Neuronal stem cell (in vitro differentiated cells): ENCODE measurements at places on chromosomes 1 and 21.

GRCh38 chr1:105684714-105685113 lies 1371.8 kb upstream of the PRMT6 start:
- no peaks in the 10 kb centered on the region for H3K36me3 ChIP-seq
- H3K4me1 ChIP-seq, result no peaks in the 10 kb centered on the region
- no peak for DNase-seq

DNA sequence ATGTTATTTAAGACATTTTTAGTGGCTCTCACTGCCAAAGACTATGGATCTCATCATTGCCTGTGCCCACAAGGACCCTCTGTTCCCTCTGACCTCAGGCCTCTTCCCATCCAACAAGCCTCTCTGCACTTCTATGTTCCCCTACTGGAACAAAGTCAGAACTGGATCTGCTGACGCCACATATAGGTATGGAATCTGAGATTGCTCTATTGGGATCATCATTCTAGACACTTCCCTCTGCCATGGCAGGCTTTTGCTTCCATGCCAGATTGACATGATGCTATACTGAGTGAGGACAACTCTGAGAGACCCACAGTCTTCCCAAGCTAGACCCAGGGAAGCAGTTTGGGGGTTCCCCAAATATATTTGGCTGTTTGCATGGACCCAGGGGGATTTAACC lies 76.0 kb upstream of the ZNF648 start:
- no peaks in the 10 kb centered on the region for H3K36me3 ChIP-seq
- no peak for DNase-seq
- no peak overlapping the region for H3K27ac ChIP-seq
- no peak overlapping the region for H3K4me3 ChIP-seq
- no peaks in the 10 kb centered on the region for H3K4me1 ChIP-seq
- peaks cover 15% of the 10 kb centered on the region for H3K27me3 ChIP-seq

GRCh38 chr1:172180501-172181285 lies 239.8 kb upstream of the C1orf105 start:
- no peak overlapping the region for H3K4me3 ChIP-seq
- no peaks in the 10 kb centered on the region for H3K27me3 ChIP-seq
- no peaks in the 10 kb centered on the region for H3K36me3 ChIP-seq
- no peak overlapping the region for H3K27ac ChIP-seq
- DNase-seq, result no peak

GRCh38 chr1:11053758-11054137 lies 6.1 kb downstream of the SRM start:
- H3K27ac ChIP-seq, result no peak overlapping the region
- H3K27me3 ChIP-seq, result no peaks in the 10 kb centered on the region
- peaks cover 10% of the 10 kb centered on the region for H3K36me3 ChIP-seq
- no peak overlapping the region for H3K4me3 ChIP-seq
- peaks cover 15% of the 10 kb centered on the region for H3K4me1 ChIP-seq

DNA sequence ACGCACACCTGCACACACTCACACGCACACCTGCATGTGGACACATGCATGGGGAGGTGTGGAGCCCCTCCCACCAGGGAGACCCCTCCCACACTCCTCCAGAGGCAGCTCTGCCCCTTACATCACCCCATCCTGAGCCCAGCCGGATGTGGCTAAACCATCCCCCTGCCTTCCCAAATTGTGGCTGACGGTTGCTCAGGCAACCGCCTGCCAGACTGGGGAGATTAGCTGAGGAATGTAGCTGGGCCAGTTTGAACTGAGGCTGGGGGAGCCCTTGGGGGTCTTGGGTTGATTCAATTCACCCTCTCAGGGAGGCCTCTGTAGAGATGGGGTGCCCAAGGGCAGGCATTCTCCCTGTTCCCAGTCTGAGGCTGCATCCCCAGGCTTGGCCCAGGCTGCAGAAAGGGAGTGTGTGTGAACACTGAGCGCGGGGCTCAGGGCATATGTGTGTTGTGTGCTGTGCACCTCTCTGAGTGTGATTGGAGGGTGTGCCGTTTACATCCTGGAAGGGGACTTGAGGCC lies 12.9 kb downstream of the PTPRU start:
- peaks cover 17% of the 10 kb centered on the region for H3K4me1 ChIP-seq
- H3K27ac ChIP-seq, result peak overlapping the region; percentile 73
- no peak overlapping the region for H3K4me3 ChIP-seq
- H3K27me3 ChIP-seq, result no peaks in the 10 kb centered on the region
- no peaks in the 10 kb centered on the region for H3K36me3 ChIP-seq

- no peaks in the 10 kb centered on the region for H3K36me3 ChIP-seq
- no peak overlapping the region for H3K27ac ChIP-seq
- DNase-seq, result no peak
- no peak overlapping the region for H3K4me3 ChIP-seq
- H3K27me3 ChIP-seq, result no peaks in the 10 kb centered on the region
Measured at GRCh38 chr1:8476006-8476405, 158.1 kb downstream of the SLC45A1 start.

GRCh38 chr1:109248797-109249629 lies at the start of gene CELSR2:
TSS of gene CELSR2 (plus strand) at chr1:109249539. CDS start at chr1:109250080, 541 bp downstream.
- DNase-seq, result peak; percentile 78
- H3K36me3 ChIP-seq, result peaks cover 25% of the 10 kb centered on the region
- H3K27ac ChIP-seq, result no peak within 1 kb of the TSS
- H3K4me1 ChIP-seq, result peaks cover 28% of the 10 kb centered on the region

GRCh38 chr1:171654942-171655745 lies 2.7 kb upstream of the MYOC start:
- H3K27ac ChIP-seq, result no peak overlapping the region
- peaks cover 15% of the 10 kb centered on the region for H3K27me3 ChIP-seq
- DNase-seq, result no peak
- no peaks in the 10 kb centered on the region for H3K36me3 ChIP-seq
- H3K4me1 ChIP-seq, result peaks cover 4% of the 10 kb centered on the region
- H3K4me3 ChIP-seq, result no peak overlapping the region

DNA sequence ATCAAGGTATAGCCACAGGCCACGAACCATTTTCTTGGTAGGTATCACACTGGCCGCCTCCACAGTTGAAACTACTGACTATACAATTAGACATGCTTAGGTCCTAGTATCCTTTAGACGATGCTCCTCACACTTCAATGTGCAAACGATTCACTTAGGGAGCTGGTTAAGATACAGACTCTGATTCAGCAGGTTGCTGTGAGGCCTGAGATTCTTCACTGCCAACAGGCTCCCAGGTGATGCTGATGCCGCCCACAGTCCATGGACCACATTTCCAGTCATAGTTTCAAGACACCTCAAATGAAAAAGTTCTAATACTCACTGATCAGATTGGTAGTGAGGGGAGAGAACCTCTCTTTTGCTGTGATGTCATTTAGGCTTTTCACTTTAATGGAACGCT lies 6.8 kb downstream of the ATP5PO start:
- no peak for DNase-seq
- no peaks in the 10 kb centered on the region for H3K27me3 ChIP-seq
- peaks cover 99% of the 10 kb centered on the region for H3K36me3 ChIP-seq
- H3K4me1 ChIP-seq, result no peaks in the 10 kb centered on the region
- H3K4me3 ChIP-seq, result no peak overlapping the region

DNA sequence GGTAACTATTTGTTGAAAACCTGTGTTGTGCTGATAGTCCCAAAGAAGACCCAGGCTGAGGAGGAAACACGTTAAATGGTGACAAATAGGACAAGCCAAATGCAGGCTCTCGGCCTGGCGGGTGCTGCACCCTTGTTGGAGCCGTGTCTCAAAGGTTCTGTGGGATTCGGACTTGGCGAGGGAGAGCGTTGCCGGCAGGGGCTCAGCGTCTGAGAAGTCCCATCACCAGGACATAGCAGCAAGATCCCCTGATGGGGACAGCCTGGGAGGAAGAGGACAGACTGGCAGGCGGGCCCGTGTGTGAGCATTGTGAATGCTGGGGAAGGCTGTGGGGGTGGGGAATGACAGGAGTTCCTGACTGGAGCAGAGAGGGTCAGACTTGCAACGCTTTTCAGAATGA lies 142.5 kb downstream of the PGBD5 start:
- no peak overlapping the region for H3K4me3 ChIP-seq
- no peak overlapping the region for H3K27ac ChIP-seq
- H3K27me3 ChIP-seq, result no peaks in the 10 kb centered on the region
- H3K4me1 ChIP-seq, result peaks cover 5% of the 10 kb centered on the region
- DNase-seq, result no peak

DNA sequence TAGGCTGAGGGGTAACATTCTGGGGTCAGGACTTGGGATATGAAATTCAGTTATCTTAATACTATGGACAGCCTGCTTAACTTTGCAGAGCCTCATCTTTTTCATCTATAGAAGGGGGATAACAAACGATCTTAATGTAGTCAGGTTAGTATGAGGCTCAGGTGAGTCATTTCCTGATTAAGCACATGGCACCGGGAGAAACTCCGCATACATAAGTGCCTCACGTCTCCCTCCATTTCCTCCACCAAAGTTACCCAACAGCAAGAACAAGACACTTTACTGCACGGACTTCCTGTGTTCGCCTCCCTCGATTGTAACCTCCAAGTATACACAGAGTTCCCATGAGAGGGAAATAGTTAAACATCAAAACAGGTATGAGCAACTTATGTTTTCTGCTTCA lies 112.7 kb upstream of the COA6 start:
- DNase-seq, result no peak
- H3K4me3 ChIP-seq, result no peak overlapping the region
- H3K4me1 ChIP-seq, result no peaks in the 10 kb centered on the region
- no peak overlapping the region for H3K27ac ChIP-seq
- H3K27me3 ChIP-seq, result no peaks in the 10 kb centered on the region
- no peaks in the 10 kb centered on the region for H3K36me3 ChIP-seq

DNA sequence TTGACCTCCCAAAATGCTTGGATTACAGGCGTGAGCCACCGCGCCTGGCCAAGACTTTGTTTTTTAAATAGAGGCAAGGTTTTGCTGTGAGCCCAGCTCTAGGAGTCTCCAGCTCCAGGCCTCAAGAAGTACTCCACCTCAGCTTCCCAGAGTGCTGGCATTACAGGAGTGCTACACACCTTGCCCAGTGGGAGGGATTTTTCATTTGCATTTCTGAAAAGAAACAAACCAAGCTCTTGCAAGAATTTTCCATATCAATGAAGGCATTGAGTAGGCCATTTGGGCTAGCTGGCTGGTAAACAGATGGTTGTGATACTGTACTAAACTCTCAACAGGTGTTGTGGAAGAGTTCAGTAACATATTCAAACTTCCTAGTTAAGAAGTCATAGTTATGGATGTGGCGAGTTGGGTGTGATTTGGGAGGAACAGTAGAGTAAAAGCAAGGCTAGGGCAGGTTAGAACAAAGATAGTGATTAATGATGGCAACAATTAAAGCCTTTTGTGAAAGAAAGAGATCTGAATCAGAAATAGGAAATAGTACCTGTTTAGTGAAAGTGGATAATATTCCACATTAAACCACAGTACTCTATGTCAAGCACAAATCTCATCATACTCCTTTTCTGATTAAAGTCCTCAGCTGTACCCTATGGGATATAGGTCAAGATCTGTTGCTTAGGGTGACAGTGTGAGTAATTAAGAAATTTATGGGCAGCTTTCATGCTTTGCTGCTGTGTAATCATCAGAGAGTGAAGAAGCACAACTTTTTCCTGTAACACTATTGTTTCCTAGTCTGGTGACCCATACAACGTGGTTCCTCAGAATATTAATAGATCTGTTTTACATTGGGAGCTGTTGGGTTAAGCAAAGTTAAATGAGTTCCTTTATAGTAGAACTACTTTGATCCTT lies 10.7 kb downstream of the AKIRIN1 start:
- no peak overlapping the region for H3K4me3 ChIP-seq
- H3K27ac ChIP-seq, result no peak overlapping the region
- no peaks in the 10 kb centered on the region for H3K4me1 ChIP-seq
- DNase-seq, result no peak

GRCh38 chr21:45279446-45280177 lies 8.1 kb downstream of the POFUT2 start:
- peaks cover 71% of the 10 kb centered on the region for H3K36me3 ChIP-seq
- no peak for DNase-seq
- H3K4me3 ChIP-seq, result no peak overlapping the region
- no peaks in the 10 kb centered on the region for H3K27me3 ChIP-seq

DNA sequence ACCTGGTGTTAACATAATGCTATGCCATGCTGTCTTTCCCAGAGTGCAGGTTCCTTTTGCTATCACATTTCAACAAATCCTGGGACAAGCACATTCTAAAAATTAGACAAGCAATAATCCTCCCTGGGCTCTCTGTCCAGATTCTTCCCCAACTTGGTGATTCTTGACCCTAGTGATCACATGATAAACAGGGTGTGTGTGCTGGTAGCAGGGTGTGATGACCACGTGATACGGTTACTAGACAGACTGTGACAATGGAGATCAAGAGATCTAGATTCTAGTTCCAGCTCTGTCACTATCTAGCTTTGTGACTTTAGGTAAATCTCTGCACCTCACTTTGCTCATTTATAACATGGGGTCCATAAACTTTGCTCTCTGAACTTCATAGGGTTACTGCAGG lies 61.9 kb upstream of the HSD17B7 start:
- H3K4me3 ChIP-seq, result no peak overlapping the region
- DNase-seq, result no peak
- no peaks in the 10 kb centered on the region for H3K27me3 ChIP-seq
- no peaks in the 10 kb centered on the region for H3K36me3 ChIP-seq
- H3K4me1 ChIP-seq, result peaks cover 7% of the 10 kb centered on the region

DNA sequence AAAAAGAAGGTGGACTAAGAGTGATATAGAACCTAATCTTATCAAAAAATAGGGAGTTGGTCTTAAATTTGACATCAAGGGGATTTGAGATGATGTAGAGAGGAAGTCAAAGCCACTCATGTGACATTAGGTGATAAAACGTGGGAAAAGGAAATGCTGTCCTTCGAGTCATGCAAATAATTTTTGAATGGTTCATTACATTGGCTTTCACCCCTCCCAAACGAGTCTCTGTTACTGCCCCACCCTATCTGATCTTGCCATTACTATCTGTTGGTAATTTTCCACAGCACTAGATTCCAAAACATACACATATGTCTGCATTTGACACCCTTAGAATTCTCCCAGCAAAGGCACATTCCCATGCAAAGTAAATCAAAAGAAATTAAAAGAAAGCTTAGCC lies 531.1 kb upstream of the ADAMTS5 start:
- no peaks in the 10 kb centered on the region for H3K36me3 ChIP-seq
- no peaks in the 10 kb centered on the region for H3K27me3 ChIP-seq
- no peak for DNase-seq
- no peak overlapping the region for H3K4me3 ChIP-seq
- no peaks in the 10 kb centered on the region for H3K4me1 ChIP-seq
- no peak overlapping the region for H3K27ac ChIP-seq

DNA sequence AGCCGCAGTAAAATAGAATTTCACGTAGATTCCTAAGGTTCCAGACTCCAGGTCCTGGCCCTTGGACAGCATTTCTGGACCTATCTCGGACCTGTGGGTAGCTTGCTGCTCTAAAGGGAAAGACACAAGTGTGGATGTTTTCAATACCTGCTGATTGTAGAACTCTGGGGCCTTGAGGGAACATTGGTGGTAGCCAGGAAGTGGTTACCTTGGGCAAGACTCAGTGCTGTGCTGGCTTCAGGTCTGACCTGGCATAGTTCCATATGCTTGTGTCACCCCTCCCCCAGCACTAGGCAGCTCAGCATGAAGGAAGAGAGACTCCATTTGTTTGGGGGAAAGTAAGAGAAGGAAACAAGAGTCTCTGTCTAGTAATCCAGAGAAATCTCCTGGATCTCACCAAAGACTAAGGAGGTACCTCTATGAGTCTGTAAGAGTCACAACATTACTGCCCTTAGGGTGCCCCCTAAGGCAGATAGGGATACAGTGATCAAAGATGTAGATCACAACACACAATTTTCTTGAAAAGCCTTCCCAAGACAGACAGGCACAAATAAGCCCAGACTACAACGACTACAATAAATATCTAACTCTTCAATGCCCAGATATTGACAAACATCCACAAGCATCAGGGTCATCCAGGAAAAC lies 398.8 kb downstream of the TGFB2 start:
- H3K4me3 ChIP-seq, result no peak overlapping the region
- H3K27ac ChIP-seq, result no peak overlapping the region
- no peaks in the 10 kb centered on the region for H3K4me1 ChIP-seq
- H3K27me3 ChIP-seq, result no peaks in the 10 kb centered on the region
